NCI-H446 treated with DMSO at 0.1 percent for 48 hours (cell line): ENCODE measurements at places on chromosomes 16 and 17.

DNA sequence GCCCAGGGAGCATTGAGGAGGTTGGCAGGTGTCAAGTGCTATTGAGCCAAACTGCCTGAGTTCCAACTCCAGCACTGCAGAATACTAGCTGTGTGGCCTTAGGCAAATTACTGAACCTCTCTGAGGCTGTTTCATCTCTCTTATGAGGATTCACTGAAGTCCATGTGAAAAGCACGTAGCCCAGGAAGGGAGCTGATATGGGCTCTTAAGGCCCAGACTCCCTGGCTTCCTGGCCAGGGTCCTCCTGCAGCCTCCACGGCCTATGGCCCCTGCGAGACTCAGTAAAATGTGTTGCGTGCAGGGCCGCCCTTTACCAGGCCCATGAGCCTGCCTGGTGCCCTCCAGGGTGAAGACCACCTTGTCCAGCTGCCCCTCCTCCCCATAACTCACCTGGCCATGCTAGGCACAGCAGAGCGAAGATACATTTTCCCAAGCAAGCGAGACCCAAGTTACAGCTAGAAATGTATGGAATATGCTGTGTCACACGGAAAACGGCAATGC is 133.7 kb upstream of the TNRC6C start:
- no peak for DNase-seq

DNA sequence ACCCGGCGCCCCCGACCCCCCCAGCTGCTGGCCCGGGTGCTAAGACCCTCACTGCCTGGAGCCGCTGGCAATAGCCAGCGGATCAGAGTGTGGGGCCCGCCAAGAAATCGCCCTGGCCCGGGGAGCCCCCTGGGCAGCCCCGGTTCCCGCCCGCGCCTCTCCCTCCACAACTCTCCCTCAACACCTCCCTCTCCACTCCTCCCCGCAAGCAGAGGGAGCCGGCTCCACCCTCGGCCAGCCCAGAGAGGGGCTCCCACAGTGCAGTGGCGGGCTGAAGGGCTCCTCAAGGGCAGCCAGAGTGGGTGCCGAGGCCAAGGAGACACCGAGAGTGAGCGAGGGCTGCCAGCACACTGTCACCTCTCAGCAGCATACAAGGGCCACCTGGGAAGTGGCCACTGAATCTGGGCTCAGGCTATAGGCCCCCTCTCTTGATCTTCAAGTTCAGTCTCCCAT is 385.5 kb downstream of the SEC14L1 start:
- DNase-seq = no peak

DNA sequence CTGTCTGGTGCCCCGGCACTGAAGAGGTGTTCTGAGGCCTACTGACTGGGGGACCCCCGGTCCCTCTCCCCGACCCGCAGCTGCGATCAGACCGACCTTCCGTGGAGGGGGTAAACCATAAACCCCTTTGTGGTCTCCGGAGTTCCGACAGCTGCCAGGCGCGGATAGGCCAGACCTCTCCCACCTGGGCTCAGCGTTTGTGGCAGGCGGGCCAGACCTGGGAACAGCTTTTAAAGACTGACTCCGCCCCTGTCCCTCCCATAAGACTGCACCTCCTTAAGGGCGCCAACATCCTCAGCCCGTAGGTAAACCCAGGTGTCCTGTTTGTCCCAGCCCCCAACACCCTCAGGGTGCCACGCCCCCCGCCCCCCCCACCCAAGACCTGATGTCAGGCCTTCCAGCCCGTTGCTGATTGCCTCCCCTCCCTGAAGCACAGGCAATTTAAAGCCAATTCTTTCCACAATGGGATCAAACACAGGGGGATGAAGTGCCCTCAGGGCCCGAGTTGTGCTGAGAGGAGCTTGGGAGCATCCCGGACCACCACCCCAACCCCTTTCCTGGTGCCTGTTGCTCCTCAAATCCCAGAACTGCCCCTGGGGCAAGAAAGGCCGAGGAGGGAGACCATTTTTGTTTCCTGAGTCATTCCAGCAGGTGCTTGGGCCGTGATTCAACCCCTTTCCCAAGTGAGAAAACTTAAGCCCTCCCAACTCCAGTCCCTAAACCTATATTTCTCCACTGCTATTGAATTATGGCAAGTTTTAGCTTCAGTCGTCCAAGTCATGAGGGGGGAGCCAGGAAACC is at the start of gene SOX15:
Gene SOX15, minus strand, starts transcription at position 204 of the 801 bp plus-strand sequence. CDS start 418 bp downstream, outside the sequence.
- DNase-seq = no peak

- no peak for DNase-seq
These were observed 46.0 kb downstream of the HNF1B start for GRCh38 chr17:37698911-37699255.

DNA sequence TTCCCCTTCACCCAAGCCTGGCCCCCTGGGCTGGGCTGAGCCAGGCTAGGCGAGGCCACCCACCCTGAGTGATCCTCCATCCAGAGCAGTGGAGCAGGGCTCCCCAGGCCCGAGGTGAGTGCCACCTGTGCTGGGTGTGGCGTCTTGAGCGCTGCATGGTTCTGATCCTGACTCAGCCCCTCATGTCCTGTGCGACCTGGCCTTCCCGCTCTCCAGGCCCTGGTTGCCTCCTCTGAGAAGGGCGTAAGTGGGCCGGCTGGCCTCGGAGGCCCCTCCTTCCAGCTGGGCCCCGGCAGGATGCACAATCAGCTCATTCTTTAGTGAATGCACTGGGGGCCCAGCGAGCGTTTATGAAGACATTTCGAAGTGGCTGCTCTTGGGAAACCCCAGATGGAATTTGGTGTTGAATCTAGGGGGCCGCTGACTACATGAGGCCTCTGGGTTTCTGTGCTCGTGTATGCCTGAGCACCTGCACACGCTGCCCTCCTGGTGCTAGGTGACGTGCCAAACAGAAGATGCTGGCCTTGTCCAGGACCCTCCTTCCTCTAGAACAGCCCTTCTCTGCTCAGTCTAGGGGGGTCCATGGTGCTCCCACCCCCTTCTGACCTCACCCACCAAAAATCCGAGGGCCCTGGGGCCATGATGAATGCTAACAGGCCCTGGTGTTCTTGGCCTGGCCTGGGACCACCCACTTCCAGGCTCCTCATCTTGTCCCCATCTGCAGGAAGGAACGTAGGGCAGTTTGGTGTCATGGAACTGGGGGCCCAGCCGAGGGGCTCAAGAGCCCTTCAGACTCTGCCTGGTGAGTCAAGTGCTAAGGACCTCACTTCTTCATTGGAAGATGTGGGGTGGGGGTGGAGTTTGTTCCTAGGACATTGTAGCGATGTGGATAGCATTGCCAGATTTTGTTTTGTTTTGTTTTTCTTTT is 3.6 kb upstream of the TMEM92 start:
- no peak for DNase-seq

- no peak for DNase-seq
These were observed 2.7 kb downstream of the RNF112 start for GRCh38 chr17:19413761-19414160.

DNA sequence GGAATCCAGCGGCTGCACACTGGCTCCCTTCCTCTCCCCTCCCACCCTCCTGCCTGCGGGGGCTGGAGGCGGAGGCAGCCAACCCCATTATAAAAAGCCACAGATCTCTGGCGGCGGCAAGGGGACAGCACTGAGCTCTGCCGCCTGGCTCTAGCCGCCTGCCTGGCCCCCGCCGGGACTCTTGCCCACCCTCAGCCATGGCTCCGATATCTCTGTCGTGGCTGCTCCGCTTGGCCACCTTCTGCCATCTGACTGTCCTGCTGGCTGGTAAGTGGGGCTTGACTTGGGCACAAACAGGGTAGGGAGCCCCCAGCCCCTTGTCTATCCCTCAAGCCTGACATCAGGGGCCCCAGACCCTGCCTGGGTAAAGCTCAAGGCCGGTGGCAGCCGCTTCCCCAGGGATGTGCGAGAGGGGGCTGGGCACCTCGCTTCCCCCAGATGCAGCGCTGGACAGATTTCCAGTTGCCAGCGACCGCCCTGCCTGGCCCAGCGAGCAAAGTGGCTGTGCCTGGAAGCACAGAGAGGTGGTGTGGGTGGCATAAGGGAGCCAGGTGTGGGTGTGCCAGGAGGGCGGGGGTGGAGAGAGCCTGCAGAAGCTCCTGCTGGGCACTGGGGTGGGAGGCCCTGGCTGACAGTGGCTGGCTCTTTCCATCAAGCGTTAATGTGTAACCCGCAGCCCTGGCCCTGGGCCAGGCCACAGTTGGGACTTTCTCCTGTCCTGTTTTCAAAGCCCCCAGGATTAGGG is at the start of gene CX3CL1:
Gene CX3CL1, plus strand, starts transcription at position 119 of the 745 bp plus-strand sequence. Its CDS starts 79 bp downstream, at position 198.
- no peak for DNase-seq
